ENCODE measurements at places on chromosomes 3 and 15. TPM values are rescaled to one million over a fixed set of nuclear protein-coding genes. Genes with fewer than 3 reads are reported as not detected.

The ANKRD63 gene
- total RNA-seq, result 0.58 TPM

The CYP11A1 gene
- 1.9 TPM for total RNA-seq

The RBMS3 gene
- 62.8 TPM for total RNA-seq

The BSN gene
- 1.5 TPM for total RNA-seq

The MKRN2OS gene
- total RNA-seq, result 0.35 TPM

The IQCH gene
- 4.8 TPM for total RNA-seq

The GOLGA6L4 gene
- 3.0 TPM for total RNA-seq

The SMCO1 gene
- 3.5 TPM for total RNA-seq

The TRIM42 gene
- not detected for total RNA-seq

The LRRC31 gene
- total RNA-seq, result not detected

The RYR3 gene
- 10.8 TPM for total RNA-seq

The STAB1 gene
- 95.8 TPM for total RNA-seq

The THPO gene
- total RNA-seq, result 0.88 TPM

The CNOT10 gene
- total RNA-seq, result 31.6 TPM

The TMC3 gene
- total RNA-seq, result not detected

The TIGIT gene
- 1.5 TPM for total RNA-seq

The BFSP2 gene
- not detected for total RNA-seq

The CRABP1 gene
- 13.6 TPM for total RNA-seq

The SERPINI2 gene
- 0.82 TPM for total RNA-seq

The CPN2 gene
- 0.12 TPM for total RNA-seq

The ADIPOQ gene
- 2.5 TPM for total RNA-seq

The CLDN18 gene
- 0.29 TPM for total RNA-seq

All from metanephros (tissue), 2 donors.